ENCODE measurements at places on chromosomes 7 and 10.

DNA sequence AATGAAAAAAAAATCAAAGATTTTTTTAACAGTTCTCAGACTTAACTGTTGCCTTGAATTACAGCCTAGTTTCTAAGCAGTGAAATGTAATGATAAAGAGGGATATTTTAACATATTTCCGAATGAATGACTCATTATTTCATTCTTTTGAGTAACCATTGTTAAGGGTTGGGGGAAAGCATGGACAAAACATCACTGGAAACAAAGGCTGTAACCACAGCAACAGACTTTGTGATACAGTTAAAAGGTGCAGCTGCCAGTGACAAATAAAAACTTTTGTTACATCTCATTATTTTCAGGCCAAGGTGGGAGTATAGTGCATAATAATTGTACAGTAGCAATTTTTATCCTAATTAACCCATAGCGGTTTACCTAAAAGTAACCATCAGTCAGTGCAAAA is 172.6 kb downstream of the LRRTM3 start:
- DNase-seq, result no peak

DNA sequence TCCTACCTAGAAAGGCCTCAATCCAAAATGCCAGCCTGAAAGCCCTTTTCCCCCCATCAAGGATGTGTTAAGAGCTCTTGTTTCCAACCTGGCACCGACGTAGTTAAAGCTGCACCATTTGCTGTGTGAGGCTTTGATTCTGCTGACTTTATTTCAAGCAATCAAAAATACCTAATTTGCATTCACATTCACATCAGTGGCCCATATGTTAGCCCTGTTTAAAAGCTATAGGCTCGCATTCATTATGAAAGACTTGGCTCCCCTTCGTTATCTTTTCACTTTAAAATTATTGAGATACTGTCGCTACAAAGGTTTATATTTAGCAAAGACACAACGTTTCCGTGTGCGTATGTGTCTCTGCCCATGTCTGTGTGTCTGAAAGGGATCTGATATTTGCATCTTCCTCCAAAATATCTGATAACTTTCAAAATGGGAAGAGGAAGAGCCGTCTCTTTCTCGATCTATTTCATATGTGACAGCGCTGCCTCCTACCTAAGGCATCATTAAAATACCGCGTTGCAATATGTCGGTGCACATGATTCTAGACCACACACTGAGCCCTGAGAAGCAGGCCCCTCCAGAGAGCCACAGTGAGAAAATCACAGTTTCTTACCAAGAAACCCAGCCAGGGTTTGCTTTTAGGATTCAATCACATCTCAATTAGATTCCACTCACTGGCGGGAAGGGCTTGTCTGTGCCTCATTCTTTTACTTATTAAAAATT is 57.1 kb upstream of the ITPRID1 start:
- no peak for DNase-seq

- no peak for DNase-seq
These were observed 64.3 kb upstream of the NRP1 start for GRCh38 chr10:33398796-33399195.

DNA sequence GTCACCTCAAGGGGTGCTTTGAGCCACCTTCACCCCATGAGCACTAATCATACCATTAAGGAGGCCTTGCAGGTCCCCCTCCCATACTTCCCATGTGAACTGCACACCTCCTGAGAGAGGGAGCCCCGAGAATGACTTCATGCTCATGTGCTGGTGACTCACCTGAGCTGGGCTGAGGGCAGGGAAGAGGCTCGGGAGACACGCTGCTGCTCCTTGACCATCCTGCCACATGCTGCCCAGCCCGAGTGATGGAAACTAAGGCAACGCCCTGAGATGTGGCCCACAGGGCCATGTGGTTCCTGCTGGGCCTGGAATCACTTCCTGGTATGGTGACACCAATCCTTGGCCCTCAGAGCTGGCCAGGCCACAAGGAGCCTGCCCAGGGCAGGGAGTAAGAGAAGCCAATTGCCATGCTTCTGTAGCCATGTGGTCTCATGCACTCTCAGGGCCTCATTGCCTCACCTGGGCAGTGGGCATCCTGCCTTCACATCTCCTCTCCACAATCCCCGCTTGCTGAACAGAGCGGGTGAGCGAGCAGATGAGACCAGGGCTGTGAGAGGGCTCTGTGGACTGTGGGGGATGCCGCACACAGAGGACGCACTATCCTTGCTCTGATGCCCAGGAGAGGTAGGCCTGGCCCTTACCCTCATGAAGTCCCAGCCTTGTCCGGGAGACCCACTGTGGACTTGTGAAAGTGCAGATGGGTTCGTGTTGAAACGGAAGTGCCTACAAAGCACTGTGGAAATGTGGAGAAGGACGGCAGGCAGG is 18.3 kb upstream of the PPIF start:
- no peak for DNase-seq

DNA sequence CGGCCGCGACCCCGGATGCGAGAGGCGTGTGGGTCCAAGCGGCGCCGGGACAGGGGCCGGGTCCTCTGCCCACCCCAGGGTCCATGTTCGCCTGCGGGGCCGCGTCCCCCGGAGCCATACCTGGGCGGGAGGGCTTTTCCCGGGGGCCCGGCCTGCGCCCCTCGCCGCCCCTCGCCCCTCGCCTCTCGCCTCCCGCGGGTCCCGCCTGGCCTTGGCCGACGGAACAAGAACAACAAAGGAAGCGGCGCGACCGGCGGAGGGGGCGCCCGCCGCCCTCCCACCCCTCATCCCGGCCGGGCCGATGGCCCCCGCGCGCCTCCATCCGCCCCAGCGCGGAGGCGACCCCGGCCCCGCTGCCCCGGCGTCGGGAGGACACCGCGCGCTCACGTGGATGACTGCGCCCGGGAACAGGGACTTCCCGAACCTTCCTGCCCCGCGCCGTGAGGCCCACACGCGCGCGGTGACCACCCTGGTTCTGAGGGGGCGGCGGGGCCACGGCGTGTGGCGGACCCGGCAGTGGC is 348.2 kb downstream of the DNAJB6 start:
- DNase-seq, result no peak

- no peak for DNase-seq
These were observed 418.9 kb downstream of the XPNPEP1 start for GRCh38 chr10:109504401-109504800.

DNA sequence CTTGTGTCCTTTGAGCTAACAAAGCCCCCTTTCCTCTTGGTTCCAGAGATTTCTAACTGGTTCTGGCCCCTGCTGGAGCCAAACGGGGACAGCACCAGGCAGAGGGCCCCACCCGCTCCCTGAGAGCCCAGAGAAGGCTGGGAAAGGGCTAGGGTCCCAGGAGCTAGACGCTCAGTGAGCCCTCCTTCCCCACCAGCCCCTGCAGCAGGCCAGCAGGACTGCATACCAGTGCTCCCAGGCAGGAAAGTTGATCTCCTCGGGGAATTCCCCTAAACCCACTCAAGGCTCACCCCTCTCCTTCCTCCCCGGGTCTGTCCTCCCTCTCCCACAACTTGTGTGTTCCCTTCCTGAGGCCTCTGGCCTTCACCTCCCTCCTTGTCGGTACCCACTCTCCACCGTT is 47.7 kb downstream of the PAX2 start:
- DNase-seq, result no peak

DNA sequence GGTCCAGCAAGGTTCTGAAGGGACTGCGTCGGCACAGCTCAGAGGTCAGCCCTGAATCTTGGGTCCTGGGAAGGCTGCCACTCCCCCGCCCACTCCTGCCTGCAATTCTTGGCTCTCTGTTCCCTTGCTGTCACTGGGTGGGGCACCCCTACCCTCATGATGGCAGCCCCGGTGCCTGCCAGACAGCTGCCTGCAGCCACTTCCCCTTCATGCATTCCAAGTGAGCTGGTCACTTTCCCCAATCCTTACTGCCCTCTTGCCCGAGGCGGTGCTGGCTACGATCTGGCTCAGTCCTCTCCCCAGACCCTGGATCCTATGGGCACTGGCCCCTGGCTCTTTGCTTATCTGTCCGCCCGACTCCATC is 14.2 kb downstream of the MYL10 start:
- DNase-seq, result no peak

- no peak for DNase-seq
These were observed 53.5 kb upstream of the TNS3 start for GRCh38 chr7:47635091-47636080.

- DNase-seq, result no peak
These were observed 594.2 kb upstream of the NRG3 start for GRCh38 chr10:81280497-81281479.

Data from non-pigmented ciliary epithelial cell (primary cell).